ENCODE measurements at places on chromosomes 4 and X.

- no peak for DNase-seq
Observed at GRCh38 chr4:121077496-121077895, 5.2 kb upstream of the NDNF start.

DNA sequence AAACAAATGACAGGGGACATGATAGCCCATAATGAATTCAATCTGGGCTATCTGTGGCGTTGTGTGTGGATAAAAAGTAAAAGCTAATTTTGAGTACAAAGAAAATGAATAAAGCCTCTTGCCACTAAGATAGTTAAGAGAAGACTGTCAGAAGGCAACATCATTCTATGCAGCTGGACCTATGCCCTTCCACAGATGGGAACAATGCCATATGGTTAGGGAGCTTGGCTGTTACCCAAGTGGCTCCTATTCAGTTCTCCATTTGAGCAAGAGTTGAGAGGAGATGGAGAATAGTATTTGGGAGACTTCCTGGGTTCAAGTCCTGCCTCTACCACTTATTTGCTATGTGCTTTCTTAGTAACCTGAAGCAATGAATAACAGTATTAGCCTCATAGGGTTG lies 107.7 kb downstream of the ANXA3 start:
- no peak for DNase-seq

DNA sequence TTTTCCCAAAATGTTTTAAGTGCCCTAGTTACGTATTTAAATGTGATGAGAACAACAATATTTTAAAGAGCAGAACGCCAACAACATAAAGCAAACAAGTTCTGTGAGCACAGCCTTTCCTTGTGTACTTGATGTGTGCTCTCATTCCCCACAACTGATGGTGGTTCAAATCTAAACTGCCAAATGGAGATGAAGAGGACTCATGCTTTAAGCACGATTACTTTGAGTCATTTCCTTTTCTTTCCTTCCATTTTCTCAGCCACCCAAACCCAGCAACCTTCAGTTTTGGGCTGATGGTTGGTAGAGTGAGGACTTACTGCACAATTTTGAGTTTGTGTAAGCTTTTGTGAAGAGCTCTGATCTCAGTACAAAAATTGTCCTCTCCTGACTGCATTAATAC lies 1.7 kb downstream of the NSD2 start:
- DNase-seq: no peak

- no peak for DNase-seq
Observed at GRCh38 chr4:4555916-4556315, 14.1 kb upstream of the STX18 start.

DNA sequence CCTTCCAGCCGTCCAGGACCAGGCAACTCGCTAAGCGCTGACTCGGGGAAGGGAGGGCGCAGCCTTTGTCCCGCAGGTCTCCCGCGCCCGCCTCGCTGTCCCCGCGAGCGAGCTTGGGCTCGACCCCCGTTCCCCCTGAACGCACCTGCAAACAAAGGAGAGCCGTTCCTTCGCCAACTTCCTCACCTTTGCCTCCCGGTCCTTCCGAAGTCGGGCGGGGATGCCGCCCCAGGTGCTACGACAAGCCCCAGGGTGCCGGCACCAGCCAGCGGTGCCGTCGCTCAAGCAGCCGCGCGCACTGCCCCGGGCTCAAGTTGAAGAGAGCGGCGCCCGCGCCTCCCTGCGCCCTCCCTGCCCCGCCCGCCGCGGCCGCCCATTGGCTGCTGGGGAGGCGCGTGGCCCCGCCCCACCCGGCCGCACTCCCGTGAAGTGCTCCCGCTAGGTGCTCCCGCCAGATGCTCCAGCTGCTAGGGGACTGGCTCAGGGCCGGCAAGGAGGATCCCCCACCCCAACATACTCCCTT lies 107.1 kb downstream of the NSUN7 start:
- DNase-seq: no peak

DNA sequence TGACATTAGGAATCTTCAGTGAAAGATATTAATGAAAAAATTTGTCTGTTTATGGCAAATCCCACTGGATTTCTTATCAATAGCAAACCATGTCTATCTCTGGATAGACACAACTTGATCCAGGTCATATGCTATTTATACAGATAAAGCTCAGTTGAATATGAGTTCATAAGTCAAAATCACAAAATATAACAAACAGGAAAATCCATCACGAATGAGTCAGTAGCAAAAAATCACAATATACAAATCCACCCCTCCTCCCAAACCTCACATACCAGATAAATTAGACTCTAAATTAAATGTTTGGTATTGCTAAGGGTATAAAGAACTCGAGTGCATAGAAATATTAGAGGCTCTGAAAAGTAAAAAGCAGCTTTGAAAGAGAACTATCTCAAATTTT lies 420.5 kb downstream of the TLL1 start:
- no peak for DNase-seq

DNA sequence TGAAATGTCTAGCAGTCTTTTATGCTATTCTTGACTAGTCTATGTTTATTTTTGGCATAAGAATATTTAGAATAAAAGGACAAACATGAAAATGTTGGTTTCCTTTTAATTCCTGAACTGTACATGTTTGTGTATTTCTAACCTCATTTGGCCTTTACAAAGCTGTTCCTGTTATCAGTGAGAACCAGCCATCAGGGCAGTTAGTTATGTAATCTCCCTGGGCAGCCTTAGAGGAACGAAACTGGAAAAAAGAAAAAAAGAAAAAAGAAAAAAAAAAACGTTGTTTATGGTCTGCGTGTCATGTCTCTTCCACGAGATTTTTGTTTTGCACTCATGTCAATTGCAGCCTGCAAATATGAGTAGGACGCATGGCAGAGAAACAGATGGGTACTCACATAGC lies 193.7 kb downstream of the MAGEB5 start:
- no peak for DNase-seq

DNA sequence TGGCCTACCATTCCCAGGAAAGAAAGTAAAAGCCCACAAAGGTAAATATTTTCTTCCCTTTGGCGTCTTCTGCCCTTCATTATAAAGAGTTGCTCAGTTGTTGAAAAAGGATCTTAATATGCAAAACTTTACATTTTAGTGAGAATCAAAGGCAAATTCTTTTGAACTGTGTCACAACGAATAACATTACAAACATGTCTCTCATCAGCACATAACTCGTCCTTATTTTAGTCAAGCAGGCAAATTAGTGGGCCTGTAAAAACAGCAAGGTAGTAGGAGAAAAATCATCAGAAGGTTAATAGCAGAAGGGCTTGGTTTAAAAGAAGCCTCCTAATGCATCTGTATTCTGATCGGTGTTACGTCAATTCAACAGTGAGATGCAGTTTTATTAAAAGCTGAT lies 647.3 kb upstream of the DIPK2B start:
- no peak for DNase-seq

GRCh38 chr4:123248085-123248659 lies 148.4 kb upstream of the SPRY1 start:
- DNase-seq: no peak

DNA sequence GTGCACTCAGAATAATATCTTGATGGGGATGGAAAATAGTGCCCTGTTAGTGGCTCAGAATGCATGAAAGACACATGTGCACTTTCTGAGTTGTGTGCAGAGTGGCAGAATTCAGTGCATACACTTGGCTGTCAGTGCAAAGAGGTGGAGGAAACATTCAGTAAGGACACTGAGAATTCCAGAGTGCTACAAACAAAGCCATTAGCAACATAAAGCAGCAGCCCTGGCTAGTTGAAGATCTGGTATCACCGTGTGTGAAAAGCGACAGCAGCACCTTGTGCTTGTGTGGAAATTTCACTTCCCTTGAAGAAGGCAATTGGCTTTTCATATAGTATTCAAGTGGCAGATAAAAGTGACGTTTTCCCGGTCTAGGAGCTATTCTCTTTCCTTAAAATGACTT lies 810.4 kb downstream of the TRIML1 start:
- DNase-seq: no peak

GRCh38 chr4:12446657-12447185 lies 1018.0 kb upstream of the HS3ST1 start:
- DNase-seq: no peak

DNA sequence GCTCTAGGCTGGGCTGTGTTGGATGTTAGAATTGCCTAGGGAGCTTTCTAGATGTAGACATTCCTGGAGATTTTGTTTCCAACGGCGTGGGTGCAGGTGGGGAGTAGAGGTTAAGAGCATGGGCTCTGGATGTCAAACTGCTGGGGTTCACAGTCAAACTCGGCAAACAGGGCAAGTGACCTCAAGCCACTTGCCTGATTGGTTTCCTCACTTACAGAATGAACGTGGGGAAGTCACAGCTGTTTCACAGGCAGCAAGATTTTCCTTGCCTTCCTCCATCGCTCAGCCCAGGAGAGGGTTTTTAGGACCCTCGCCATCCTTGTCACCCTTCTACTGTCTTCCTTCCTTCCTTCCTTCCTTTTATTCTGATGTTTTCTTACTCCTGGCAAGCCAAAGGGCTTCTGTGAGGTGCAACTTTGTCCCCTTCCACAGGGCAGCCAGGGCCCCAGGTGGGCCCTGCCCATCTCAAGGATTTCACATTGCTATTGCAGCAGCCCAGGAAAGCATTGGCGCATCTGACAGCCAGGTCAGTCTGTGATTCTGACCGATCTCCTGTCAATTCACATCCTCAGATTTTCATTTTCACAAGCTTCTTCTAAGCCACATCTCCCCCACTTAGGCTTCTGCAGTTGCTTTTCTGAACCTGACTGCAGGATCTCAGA lies 7.0 kb downstream of the RTL5 start:
- DNase-seq: no peak

- DNase-seq: no peak
Observed at GRCh38 chr4:24794916-24795665, at the start of gene SOD3. TSS of gene SOD3 (plus strand) at chr4:24795573. CDS start at chr4:24799522, 3,949 bp downstream.

- no peak for DNase-seq
Observed at GRCh38 chrX:108439961-108440696, 491 bp downstream of the COL4A5 start.

GRCh38 chr4:54813674-54814073 lies 155.9 kb downstream of the KIT start:
- no peak for DNase-seq

DNA sequence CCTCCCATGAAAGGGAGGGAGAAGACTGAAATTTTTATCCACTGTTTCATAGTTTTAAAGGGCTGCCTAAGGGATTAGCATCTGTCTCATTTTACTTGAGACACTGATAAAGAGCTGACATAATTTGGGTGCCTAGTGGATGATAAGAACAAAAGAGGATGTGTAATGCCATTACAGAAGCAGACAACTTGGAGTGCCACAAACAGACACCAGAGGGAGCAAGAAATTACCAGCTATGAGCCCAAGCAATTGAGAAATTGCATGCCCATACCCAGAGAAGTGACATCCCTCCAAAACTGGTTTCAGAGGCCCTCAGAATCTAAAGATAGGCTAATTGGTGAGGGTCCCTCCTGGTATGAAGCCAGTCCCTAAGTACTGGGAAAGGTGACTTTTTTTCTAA lies 38.5 kb upstream of the POU3F4 start:
- no peak for DNase-seq

- DNase-seq: no peak
Observed at GRCh38 chr4:38930204-38930603, 62.6 kb downstream of the FAM114A1 start.

DNA sequence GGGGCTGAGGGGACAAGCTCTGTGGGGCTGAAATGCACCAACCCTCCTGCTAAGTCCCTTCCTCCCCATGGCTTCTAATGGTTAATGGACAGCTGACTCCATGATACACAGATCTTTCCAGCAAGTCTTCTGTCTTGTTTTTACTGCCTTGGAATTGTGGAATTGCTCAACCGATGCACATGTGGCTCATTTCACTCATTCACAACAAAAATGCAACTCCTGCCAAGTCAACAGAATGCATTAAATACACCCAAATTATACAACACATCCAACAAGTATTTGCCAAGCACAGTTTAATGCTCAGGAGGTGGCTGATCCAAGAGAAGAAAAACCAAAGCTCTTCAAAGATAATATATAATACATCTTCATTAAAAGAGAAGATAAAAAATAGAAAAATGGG lies 61.9 kb upstream of the PAGE4 start:
- DNase-seq: no peak

DNA sequence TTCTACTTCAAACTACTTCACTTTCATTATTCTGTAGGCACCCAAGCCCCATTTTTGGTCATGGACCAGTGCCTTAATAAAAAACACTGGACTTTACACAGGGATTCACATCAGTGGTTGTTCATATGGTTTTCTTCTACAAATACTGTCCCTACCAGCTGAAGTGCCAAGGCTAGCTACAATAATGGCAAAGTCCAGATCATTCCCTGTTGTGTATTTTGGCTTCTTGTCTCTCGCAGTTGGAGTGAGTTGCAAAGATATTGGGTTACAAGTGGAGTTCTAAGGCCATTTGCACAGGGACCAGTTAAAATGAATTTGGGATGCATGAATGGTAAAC lies 16.7 kb upstream of the ANKRD17 start:
- DNase-seq: no peak

- no peak for DNase-seq
Observed at GRCh38 chrX:133610056-133610455, 194.8 kb upstream of the GPC4 start.

DNA sequence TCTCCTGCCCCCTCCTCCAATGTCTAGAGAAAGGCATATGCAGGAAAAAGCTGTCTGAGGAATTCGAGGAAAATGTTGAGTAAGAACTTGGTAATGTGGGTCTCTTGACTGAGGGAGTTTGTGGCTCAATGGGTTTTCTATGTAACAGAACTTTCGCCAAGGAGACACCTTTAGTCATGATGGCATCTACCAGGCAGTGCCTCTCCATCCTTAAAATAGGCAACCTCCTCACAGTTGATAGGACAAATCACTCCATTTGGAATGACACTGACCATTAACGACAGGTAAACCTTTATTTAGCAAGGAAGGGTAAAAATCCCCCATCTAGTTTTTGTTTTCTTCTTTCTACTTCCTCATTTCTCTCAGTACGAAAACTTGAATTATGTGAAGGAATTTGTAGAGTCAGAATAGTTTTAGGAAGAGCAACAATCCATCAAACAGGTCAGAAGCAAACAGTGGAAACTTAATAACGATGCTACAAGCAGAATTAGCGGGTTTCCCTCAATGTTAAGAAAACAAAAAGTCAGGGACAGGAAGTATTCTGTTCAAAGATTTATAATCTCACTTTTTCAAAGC lies 2.7 kb downstream of the GSX2 start:
- no peak for DNase-seq

DNA sequence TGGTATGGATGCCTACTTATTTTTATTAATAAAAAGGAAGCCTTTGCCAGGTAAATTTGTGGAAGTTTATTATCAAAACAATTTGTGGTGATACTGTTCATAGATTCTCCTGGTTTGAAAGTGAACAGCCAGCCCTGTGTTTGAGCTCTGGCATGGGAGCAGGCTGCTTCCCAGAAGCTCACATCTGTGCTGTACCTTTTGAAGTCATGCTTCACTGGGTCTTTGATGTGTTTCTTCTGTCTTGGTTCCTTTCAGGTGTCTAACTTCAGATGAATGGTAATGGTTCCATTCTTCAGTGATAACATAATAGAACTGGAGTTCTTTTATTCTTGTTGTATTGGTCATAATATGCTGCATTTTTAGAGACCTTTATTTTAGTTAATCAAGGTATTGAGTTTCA lies 85.5 kb downstream of the BMPR1B start:
- DNase-seq: no peak

- no peak for DNase-seq
Observed at GRCh38 chrX:133171962-133172708, 46.0 kb downstream of the TFDP3 start.

Data from stimulated activated CD8-positive, alpha-beta memory T cell treated with anti-CD3 and anti-CD28 coated beads, Interleukin-4, amount 100 ng/mL, for 4 hours (primary cell).